ENCODE measurements at places on chromosomes 12 and 14.

DNA sequence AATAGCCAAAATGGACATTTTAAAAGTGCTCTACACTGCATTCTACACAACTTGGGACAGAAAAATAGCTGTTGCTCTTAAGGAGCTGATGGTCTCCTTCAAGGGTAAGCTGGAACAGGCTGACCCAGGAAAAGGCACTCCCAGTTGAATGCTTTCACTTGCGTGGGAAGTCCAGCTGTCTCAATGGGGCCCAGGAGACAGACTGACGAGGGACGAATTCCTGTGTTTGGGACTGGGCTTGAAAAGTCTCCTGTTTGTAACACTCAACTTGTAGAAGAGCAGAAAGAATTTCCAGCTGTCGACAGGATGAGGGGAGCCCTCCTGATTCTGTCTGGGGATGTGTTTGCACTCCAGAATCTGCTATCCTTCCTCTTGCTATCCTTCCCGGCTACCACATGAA, 180.8 kb downstream of the ZFP36L1 start:
- no peak for DNase-seq

DNA sequence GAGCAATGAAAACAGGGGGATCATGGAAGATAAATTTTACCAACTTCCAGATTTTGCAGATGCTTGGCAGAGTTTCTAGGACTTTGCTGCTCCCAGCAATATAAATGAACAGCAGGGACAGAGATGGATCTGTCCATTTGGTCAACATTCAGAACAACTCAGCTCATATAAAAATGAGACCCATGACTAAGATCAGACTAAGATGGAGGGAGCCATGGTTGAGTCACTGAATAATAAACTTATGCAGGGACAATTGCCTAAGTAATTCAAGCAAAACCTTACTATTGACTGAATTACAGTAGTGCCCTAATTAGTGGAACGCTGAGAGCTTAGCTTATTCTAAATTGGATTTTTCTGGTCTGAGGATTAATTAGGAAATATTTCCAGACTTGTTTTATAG, 205.1 kb downstream of the SLC5A8 start:
- DNase-seq: no peak

GRCh38 chr12:131264635-131265034, 310.9 kb downstream of the ADGRD1 start:
- no peak for DNase-seq

GRCh38 chr12:68530965-68531364, 79.7 kb upstream of the RAP1B start:
- no peak for DNase-seq

- no peak for DNase-seq
Observed at GRCh38 chr12:93102744-93103143, 173.6 kb upstream of the EEA1 start.

DNA sequence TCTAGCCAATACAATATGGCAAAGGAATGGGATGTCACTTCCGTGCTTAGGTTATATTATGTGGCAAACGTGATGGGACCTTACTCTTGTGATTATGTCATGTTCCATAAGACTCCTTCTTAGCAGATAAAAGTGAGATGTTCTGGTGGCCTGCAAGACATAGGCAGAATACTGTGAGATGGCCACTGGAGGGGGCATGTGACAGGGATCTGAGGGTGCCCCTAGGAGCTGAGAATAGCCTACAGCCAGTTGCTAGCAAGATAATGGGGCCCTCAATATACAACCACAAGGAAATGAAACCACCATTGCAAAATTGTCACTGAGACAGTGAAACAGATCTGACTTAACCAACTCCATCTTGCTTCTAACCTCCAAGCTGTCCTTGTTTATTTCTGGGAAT, 151.4 kb upstream of the SSTR1 start:
- DNase-seq: peak; percentile 90

DNA sequence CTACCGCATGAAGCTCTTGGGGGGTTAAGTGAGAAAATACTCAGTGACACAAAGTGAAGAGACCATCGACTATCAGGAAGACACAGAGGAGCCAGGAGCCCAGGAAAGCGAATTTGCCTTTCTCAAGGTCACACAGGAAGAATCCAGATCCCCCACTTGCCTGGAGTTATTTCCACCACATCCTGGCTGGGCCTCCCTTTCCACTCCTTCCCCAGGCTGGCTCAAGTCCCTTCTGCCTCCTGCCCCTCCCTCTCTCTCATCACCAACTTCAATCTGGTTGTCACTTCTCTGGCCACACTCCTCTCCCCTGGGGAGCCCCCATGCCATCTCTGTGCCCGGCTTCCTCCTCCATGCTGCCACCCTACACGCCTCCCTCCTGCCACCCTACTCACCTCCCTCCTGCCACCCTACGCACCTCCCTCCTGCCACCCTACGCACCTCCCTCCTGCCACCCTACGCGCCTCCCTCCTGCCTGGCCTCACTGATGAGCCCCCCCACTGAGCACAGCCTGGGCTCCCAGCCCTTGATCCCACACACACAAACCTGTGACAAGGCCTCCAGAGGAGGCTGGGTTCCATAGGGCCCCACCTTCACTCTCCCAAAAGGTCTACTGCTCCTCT, 6.3 kb downstream of the SCNN1A start:
- DNase-seq: no peak

GRCh38 chr14:34302654-34303053, 159.4 kb downstream of the SPTSSA start:
- DNase-seq: no peak

DNA sequence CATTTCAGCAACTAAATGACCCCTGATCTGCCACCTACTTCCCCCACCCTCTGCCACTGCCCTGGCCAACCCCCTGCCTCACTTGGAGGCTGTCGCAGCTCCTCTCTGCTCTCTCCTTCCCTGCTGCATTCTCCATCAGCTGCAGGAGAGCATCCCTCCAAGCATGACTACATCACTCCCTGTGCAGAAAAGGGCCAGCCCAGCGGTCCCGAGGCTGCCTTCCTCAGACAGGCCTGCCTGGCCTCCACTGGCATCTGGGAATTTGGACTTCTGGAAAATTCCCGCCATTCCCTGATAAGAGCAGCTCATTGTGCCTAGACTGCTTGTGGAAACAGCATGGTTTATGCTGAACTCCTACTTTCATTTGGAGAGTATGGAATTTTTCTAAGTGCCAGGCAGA, 12.7 kb downstream of the HVCN1 start:
- DNase-seq: no peak

DNA sequence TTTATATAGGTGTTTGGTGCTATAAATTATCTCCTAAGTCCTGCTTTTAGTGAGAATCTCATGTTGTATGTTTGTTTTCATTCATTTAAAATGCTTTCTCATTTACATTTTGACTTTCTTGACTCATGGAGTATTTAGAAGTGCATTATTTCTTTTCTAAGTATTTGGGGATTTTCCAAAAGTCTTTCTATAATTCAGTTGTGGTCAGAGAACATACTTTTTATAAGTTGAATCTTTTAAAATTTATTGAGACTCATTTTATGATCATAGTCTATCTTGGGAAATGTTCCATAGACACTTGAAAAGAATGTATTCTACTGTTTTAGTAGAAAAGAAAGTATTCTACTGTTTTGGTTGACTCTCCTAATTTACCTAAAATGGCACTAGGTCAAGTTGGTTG, 168.2 kb downstream of the AKAP6 start:
- no peak for DNase-seq

GRCh38 chr14:76045773-76046172, 60.2 kb downstream of the IFT43 start:
- no peak for DNase-seq
